ENCODE measurements at places on chromosomes 3 and 15.

GRCh38 chr3:41169023-41169422 lies 30.3 kb upstream of the CTNNB1 start:
- DNase-seq: no peak

DNA sequence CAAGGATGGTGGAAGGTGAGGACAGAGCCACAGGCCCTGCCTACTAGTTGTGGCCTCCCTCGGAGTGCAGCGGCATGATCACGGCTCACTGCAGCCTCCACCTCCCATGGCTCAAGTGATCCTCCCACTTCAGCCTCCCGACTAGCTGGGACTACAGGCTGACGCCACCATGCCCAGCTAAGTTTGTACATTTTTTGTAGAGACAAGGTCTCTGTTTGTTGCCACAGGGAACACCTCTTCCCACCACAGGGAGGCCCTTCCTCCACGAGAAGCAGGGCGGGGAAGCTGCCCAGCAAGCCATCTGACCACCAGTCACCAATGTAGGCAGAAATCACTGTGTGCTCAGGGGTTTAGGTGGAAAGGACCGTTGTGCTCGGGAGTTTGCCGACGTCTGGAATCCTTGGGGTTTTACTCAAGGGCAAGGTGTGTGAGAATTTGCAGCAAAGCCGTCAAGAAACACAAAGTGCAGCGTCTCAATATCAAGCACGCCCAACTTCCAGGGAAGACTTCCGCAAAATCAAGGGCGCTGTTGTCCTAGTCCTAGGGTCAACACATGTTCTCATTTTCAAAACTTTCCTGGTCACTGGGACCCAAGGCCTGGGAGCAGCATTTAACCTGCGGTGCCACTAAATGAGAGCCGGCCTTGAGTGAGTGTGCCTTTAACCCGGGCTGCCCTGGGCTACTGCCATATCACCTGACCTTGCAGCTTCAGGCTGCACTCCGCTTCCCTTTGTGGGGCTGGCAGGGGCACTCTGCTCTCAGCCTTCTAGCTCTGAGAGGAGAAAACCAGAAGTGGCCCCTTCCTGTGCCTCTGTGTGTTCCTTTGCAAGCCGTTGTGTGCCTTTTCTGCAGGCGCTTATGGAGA lies 65.7 kb downstream of the SLC12A8 start:
- DNase-seq: no peak

DNA sequence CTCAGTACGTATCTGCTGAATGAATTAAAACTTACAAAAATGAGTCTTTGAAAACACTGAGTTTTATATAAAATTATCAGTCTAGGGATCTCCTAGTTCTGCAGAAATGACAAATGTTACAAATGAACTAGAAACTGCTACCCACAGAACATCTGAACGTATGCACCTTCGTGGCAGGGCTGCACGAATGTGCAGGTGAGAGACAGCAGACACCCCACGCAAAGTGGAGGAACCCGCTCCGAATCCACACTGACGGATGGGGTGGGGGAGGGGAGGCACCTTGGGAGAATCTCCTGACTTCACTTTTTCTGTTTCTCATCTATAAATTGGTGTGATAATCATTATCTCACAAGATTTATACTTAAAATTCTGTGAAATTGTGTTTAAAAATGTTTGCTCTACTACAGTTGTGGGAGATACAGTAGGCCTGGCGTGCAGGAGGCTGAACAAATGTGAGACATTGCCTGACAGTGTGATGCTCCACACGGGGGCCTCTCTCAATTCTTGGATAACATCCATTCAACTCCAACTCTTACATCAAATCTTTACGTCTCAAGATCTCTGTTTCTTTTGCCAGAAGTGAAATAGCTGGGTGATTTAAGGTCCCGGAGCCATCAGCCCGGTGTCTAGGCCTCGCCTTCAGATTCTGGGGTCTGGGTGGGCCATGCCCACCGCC lies 86.9 kb downstream of the ATP10A start:
- no peak for DNase-seq

- DNase-seq: no peak
Observed at GRCh38 chr3:51937611-51938450, 3.9 kb downstream of the RRP9 start.

- no peak for DNase-seq
Observed at GRCh38 chr3:165462636-165463334, 266.6 kb upstream of the SLITRK3 start.

DNA sequence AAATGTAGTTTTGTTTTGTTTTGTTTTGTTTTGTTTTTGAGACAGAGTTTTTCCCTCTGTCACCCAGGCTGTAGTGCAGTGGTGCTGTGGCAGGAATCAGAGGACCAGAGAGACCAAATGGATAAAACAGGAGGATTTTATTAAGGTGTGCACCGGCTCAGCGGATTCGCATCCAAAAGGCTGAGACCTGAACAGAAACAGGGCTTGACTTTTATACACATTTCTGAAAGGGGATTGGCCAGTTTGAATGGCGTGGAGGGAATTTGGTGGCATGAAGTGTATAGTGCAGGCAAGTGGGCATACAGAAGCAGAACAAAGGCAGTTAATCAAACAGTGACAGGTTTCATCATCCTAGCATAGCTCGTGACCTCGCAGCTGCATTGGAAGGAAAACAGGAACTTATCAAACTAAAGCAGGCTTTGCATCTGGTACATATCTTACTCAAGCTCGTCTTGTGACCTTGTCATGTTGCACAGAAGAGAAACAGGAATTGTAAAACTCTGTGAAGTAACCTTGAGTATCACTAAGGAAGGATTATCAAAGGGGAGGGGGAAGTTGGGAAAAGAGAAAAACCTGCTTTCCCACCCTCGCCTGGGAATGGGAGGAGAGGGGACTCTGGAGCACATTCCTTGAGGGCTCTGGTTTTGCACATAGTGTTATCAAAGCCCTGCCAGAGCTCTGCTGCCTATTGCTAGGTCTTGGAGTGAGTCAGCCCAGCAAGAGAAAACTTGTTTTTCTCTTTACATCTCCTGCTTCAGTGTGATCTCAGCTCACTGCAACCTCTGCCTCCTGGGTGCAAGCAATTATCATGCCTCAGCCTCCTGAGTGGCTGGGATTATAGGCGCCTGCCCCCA lies 38.5 kb downstream of the C3orf62 start:
- DNase-seq: no peak

DNA sequence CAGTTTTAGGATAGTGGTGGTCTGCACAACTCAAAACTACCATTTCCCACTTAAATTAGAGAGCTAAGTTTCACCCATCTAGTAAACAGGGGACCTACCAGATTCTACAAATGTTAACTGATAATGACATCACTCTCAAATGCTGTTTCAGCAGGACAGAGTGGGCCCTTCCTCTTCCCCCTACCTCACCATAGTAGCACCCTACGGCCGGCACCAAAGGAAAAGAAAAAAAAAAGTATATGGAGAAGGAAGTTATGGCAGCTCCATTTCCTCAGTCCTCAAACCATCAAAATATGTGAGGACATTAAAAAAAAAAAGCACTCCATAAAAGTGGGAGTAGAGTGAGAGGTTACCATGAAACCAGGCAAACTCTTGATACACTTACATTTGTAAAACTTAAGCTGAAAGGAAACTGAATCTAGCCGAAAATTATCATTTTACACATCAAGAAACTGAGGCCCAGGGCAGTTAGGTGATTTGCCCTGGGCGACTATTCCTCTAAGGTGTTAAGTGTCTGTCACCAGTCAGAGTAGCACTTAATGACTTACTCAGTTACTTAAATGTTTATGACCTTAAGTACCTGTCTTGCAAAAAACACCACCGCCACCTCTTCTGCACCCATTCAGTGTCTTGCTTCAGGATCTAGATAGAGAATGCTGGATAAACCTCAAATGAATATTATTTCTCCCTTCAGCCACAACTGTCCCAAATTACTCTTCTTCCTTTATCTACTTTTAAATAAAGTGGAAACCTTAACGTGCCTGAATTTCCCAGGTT lies 2.7 kb downstream of the MSL2 start:
- no peak for DNase-seq

DNA sequence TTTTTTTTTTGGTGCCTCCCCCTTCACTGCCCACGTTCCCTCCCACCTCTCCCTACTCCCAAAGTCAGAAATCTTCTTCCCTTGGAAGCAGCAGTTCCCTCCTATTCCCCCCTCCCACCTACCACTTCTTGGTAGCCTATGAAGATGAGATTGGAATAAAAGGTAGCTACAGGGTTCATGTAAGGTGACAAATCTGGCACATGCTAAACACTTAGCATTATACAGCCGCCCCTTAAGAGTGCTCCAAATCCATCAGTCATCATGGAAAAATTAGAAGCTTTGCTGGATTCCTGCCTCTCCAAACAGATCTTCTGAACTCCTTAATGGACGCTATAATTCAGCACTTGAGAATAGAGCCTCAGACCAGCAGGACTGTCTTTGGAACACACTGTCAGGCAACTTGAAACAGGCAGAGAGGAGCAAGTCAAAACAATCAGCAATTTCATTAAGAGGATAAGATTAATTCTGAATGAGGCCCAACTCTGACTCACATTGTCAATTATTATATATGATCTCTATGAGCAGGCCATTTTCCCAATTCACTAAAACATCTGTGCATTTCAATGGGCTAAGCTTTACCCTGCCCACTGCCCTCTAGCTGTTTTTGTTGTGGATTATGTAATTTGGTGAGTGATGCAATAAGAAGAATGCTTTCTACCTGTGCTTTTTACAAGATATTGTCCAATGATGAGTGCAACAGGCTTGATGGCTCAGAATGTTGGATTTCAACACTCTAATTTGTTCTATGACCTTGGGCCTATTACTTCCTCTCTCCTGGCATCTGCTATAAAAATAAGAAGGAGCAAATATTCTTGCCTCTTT lies 34.6 kb upstream of the SPRED1 start:
- no peak for DNase-seq

GRCh38 chr3:124313621-124314020 lies 321.7 kb upstream of the ROPN1 start:
- DNase-seq: no peak

DNA sequence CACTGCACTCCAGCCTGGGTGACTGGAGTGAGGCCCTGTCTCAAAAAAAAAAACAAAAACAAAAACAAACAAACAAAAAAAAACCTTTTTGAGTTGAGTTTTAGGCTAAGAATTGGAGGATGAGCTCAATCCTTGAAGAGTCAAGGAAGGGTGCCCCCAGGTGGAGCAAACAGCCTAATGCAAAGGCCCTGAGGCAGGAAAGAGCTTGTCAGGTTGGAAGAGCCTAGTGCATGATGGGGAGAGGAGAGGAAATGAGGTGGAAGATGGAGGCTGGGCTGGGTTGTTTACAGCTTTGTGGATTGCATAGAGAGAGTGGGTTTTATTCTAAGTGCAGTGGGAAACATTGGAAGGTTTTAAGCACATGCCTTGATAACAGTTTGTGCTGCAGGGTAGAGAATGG lies 2.1 kb upstream of the SNX22 start:
- no peak for DNase-seq

GRCh38 chr3:49641921-49642707 lies 32.0 kb upstream of the APEH start:
- DNase-seq: no peak

GRCh38 chr15:31248263-31248662 lies 78.4 kb upstream of the KLF13 start:
- no peak for DNase-seq

GRCh38 chr3:127037021-127037400 lies 54.1 kb downstream of the PLXNA1 start:
- no peak for DNase-seq

DNA sequence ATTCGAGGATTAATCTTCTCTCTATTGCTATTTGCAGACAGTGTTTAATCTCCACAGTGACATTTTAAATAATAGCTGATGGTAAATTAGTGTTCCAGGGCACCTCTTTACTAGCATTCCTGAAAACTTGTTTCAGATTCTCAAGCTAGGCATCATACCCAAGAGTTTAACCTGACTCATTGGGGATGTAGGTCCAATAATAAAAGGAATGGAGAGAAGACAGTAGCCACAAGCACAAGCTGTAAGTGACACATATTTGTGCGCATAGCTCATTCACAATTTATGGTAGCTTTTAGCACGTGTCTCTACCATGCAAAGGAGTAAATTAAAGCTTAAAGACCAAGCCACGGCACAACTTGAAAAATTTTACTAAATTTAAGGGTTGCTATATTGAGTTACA lies 171.3 kb upstream of the FAM3D start:
- no peak for DNase-seq

GRCh38 chr15:42191610-42192346 lies 16.3 kb downstream of the VPS39 start:
- DNase-seq: no peak

DNA sequence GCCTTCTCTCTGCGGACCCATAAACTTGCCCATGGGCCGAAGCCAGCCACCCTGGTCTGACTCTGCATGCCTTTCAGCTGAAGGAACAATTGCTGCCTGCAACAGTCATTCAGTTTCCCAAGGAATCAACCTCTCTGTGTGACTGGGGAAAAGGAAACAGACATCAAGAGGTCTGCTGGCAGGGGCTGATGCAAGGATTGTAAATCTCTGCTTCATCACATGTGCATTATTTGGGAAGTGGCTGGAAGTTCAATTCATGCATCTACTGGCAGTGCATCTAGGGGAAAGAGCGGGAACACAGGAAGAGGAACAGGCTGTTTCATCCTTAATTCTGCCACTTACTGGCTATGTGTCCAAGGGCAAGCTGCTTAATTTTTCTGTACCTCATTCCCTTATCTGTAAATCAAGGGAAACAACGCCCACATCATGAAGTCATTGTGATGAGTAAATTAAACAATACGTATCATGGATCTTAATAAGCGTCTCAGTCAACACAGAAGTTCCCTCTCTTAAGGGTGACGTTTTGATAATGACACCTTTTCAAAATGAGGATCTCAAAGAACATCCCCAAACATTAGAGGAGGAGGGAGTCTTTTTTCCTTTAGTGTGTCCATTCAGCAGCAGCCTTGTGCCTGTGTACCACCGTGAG lies 17.4 kb upstream of the ADPGK start:
- DNase-seq: no peak

DNA sequence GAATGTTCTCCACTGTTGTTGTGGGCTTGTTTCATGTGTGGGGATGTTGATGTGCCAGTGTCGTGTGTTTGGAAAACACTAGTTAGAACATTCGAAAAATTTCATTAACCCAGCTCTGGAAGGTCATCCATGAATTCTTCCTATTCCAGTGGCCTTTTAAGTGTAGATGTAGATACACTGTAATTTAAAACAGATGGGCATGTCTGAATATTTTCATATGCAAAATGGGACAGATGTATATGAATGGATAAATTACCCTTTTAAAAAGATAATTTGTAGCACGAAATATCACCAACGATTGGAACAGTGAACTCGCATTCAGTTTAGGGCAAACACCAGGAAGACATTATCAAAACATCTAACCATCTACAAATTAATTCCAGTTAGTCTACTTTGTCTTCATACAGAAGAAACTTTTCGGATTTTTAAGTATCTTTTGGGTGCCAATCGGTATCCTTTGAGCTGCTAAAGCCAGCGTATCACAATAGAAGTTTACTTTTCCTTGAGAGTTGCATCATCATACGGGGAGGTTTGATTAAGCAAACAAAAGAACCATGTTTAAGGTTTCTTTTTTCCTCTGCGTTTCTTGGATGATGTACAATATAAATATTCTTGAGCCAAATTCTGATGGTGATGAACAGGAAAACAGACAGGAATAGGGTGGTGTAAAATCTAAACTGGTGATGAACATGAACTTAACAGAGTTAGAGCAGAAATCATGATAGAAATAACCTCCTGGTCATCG lies 528.1 kb downstream of the FOXP1 start:
- no peak for DNase-seq
